ENCODE measurements at places on chromosomes 2 and 18. TPM values are rescaled to one million over a fixed set of nuclear protein-coding genes. Genes with fewer than 3 reads are reported as not detected.

ACADL gene
- 8.2 TPM for total RNA-seq

FER1L5 gene
- total RNA-seq = 0.41 TPM

CCDC148 gene
- total RNA-seq = 32.6 TPM

MERTK gene
- 2.4 TPM for total RNA-seq

ADAM23 gene
- 20.0 TPM for total RNA-seq

ANKRD53 gene
- total RNA-seq = 1.2 TPM

GMPPA gene
- 13.0 TPM for total RNA-seq

CXCR4 gene
- total RNA-seq = 68.5 TPM

OTOS gene
- total RNA-seq = 0.41 TPM

PAX8 gene
- total RNA-seq = under 0.01 TPM

CDCA7 gene
- total RNA-seq = 14.3 TPM

PTMA gene
- total RNA-seq = 958 TPM

FOXD4L1 gene
- total RNA-seq = 0.41 TPM

ATP8B1 gene
- 5.7 TPM for total RNA-seq
